Naive thymus-derived CD4-positive, alpha-beta T cell (primary cell): ENCODE measurements at places on chromosomes 16 and 17. TPM values are rescaled to one million over a fixed set of nuclear protein-coding genes. Genes with fewer than 3 reads are reported as not detected.

DNA sequence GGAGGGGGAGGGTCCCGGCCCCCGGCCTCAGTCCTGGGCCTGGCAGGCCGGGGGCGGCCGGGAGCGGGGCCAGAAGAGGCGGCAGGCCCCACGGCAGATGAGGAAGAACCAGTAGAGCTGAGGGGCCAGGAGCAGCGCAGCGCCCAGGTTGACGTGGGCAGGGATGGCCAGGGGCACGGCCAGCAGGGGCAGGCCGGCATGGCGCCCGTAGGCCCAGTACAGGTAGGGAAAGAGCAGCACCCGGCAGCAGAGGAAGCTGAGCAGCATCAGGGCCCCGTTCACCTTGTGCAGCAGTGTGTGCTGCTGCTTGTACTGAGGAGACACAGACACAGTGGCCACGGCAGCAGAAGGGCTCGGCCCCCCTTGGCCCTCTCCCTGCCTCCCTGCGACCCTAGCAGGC lies 2.2 kb downstream of the C16orf92 start:
- no peak overlapping the region for H3K4me3 ChIP-seq
- no peaks in the 10 kb centered on the region for H3K36me3 ChIP-seq
- H3K27ac ChIP-seq, result no peak overlapping the region
- H3K4me1 ChIP-seq, result peaks cover 8% of the 10 kb centered on the region
- no peaks in the 10 kb centered on the region for H3K27me3 ChIP-seq

Gene PRRT2
- total RNA-seq, result 4.6 TPM

Gene HEATR9
- total RNA-seq, result 0.22 and 0.31 TPM in 2 replicates

- no peak overlapping the region for H3K27ac ChIP-seq
- peaks cover 42% of the 10 kb centered on the region for H3K4me1 ChIP-seq
- H3K4me3 ChIP-seq, result peak overlapping the region; percentile 38
- no peaks in the 10 kb centered on the region for H3K27me3 ChIP-seq
- DNase-seq, result no peak
Measured at GRCh38 chr17:32523017-32523680, 36.4 kb downstream of the CDK5R1 start.

Gene SEPHS2
- total RNA-seq, result 21.3 TPM

Gene MYOCD
- total RNA-seq, result not detected
